Activated CD4-positive, alpha-beta T cell treated with anti-CD3 and anti-CD28 coated beads, Interleukin-2, Interleukin-6, amounts not matched to agents 100 ng/mL and 50 ng/mL, durations not matched to agents 16 hours and 8 hours (primary cell): ENCODE measurements at places on chromosomes 12 and 14.

GRCh38 chr12:93373961-93374656, 3.6 kb upstream of the NUDT4 start:
- DNase-seq = no peak

DNA sequence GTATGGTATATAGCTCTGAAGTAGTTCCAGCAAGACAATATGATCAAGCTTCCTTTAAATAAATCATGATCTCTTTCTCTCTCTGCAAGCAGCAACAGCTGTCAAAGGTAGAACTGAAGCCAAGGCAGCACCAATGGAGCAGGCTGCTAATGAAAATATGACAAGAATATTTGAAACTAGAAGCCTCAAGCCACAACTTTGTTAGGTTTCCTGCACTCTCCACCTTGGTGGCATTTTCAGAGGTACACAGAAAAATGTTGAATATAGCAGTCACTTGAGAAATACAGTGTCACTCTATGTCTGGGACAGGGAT, 43.8 kb upstream of the PSMA6 start:
- no peak for DNase-seq

- peak; percentile 77 for DNase-seq
Measured at GRCh38 chr12:65666876-65667275, 157.4 kb upstream of the HMGA2 start.

- no peak for DNase-seq
Measured at GRCh38 chr14:103657471-103657870, 28.5 kb downstream of the KLC1 start.
